A172 (cell line): ENCODE measurements at places on chromosomes 12 and 14. TPM values are rescaled to one million over a fixed set of nuclear protein-coding genes. Genes with fewer than 3 reads are reported as not detected.
A peak's percentile ranks its signal among the peaks of the same experiment; 100 is the strongest.

The LRRC10 gene
- total RNA-seq = not detected in 2 replicates

The ASIC1 gene
- total RNA-seq = 1.6 and 3.3 TPM in 2 replicates

The ACSM4 gene
- total RNA-seq = not detected in 2 replicates

The ABCB9 gene
- total RNA-seq = 15.0 and 15.8 TPM in 2 replicates

The ENDOU gene
- total RNA-seq = not detected in 2 replicates

The GPR65 gene
- total RNA-seq = not detected in 2 replicates

The TAS2R13 gene
- 0.36 TPM in 1 of 2 replicates, not detected in the other for total RNA-seq

The MEG3 gene
- not detected in 2 replicates for total RNA-seq

The MSI1 gene
- 0.57 and 1.6 TPM in 2 replicates for total RNA-seq

The CPM gene
- 0.24 TPM in 1 of 2 replicates, not detected in the other for total RNA-seq

The COCH gene
- 4.1 and 4.8 TPM in 2 replicates for total RNA-seq

The KLRB1 gene
- not detected in 2 replicates for total RNA-seq

- no peak for DNase-seq
Observed at GRCh38 chr12:109753054-109753401, 39.4 kb downstream of the FAM222A start.

GRCh38 chr12:91577586-91578539 is 395.2 kb upstream of the DCN start:
- peak; percentile 21 for DNase-seq

- peak; percentile 51 for DNase-seq
Observed at GRCh38 chr12:13362260-13362841, 165.8 kb downstream of the EMP1 start.

DNA sequence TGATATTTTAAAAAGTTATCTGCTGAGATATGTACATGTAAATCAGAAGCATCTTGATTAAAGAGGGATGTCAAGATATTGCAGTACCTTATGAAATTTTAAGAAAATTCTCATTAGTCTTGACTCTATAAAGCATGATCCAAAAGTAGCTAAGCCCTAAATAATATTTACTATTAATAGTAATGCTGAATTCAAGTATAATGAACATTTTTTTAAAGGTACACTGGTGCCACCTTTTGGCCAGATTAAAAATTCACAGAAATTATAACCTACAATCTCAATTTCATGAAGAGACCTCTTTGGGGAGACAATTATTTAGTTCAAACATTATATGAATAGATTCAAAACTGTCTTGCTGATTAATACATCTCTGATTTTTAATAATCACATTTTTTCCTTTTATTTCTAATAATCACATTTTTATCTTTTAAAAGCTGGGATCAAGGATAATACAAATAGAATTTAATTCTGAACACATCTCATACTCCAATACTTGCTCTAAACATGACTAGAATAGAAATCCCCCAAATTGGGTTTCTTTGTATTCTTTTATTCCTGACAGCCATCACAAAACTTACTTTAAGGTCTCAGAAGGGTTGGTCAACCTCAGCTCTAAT is 13.4 kb downstream of the AKAP5 start:
- peak; percentile 12 for DNase-seq

GRCh38 chr14:102496958-102497744 is 12.4 kb downstream of the ANKRD9 start:
- no peak for DNase-seq

DNA sequence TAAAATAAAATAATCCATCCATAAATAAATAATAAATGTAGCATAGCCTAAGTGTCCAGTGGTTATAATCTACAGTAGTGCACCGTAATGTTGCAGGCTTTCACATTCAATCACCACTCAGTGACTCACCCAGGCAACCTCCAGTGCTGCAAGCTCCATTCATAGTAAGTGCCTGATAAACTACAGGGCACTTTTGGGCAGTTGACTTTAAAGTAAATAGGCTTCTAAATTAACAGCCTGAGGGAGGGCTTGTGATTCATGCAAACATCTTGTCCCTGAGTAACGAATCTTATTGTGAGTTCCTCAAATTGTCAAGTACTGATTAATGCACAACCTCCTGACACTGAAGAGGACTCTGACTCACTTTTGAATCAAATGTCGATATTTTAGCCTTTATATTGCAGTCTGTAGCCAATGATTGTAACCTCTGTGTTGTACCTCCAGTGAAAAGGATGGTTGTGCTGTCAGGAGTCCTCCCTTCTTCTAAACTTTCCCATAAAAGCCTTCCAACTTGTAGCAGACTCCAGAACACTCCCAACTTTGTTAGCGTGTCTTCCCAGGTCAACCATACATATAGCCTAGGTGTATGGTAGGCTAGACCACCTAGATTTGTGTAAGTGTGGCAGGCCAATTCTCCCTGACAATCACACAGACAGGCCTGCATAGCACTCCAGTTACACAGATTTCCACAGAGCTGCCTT is 55.0 kb upstream of the BICD1 start:
- peak; percentile 93 for DNase-seq

- DNase-seq = no peak
Observed at GRCh38 chr12:65754744-65755595, 69.3 kb upstream of the HMGA2 start.

- DNase-seq = no peak
Observed at GRCh38 chr12:102696045-102696444, 215.7 kb upstream of the IGF1 start.

- DNase-seq = no peak
Observed at GRCh38 chr14:90412058-90412457, 15.2 kb downstream of the CALM1 start.

GRCh38 chr12:98259693-98260092 is 255.7 kb upstream of the TMPO start:
- no peak for DNase-seq

DNA sequence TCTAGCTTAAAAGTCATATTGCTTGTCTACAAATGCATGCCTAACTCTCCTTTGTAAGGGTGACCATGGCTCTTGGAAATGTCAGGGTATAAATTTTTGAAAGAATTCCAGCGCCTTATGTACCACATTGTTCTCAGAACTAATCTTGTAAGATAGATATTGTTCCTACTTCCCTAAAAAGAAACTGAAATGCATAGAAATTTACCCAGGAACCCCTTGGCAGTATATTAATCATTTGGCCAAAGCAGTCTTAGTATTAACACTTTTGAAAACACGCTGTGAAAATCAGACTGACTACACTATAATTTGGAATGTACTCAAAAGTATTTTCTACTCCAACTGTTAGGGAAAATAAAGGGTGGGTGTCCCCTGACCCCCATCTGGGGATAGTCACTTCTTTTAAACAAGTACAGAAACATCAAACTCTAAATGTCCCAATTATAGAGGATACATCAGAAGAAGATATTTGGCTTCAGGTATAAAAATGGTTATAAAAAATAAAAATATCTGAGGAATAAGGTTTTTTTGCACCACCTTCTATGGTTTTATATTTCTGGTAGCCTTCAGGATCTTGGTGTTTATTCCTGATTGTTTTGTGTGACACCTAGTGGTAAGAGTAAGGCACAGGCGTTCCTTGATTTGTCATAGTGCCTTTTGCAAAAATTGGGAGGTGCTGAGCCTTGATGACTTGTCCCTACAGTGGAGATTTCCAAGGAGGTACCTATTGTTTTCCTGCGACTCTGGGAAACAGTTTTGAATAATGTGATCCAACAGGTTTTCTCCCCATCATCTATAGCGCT is 2.2 kb upstream of the NFKBIA start:
- DNase-seq = peak; percentile 49

GRCh38 chr12:53739214-53740129 is 12.2 kb upstream of the CALCOCO1 start:
- DNase-seq = no peak

DNA sequence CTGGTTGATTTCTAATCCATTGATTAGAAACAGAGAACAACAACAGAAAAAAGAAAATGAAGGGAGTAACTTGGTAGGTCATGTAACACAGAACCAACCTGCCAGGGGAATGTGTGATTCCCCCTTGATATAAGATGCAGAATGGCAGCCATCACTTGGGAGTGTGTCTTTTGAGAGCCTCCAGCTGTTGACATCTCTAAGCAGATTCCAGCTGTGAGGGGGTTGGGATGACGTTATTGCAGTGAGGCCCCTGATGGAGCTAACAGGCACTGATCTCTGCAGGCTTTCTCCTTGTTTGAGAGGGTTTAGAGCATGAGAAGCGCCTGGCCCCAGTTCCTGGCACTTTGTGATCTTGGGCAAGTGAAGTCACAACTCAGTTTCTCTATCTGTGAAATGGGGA is 124.9 kb downstream of the PELI2 start:
- no peak for DNase-seq

DNA sequence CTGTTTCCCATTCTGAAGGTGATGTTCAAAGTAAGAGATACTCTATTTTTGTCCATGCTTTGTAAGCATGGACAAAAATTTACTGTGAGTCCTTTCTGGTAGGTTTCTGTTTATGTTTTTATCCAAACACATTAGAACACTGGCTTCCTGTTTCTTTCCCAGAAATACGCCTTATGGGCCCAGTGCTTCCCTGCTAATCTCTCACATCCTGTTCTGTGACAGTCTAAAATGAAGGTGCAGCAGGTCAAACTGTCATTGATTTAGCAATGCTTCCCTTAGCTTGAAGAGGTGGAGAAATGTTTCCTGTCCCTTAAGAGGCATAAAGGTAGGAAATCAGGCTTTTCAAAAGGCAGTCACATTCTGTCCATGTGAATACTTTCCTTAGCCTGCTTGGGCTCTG is 305.6 kb downstream of the RPS29 start:
- no peak for DNase-seq

GRCh38 chr14:104883681-104884361 is 18.8 kb downstream of the CEP170B start:
- no peak for DNase-seq

DNA sequence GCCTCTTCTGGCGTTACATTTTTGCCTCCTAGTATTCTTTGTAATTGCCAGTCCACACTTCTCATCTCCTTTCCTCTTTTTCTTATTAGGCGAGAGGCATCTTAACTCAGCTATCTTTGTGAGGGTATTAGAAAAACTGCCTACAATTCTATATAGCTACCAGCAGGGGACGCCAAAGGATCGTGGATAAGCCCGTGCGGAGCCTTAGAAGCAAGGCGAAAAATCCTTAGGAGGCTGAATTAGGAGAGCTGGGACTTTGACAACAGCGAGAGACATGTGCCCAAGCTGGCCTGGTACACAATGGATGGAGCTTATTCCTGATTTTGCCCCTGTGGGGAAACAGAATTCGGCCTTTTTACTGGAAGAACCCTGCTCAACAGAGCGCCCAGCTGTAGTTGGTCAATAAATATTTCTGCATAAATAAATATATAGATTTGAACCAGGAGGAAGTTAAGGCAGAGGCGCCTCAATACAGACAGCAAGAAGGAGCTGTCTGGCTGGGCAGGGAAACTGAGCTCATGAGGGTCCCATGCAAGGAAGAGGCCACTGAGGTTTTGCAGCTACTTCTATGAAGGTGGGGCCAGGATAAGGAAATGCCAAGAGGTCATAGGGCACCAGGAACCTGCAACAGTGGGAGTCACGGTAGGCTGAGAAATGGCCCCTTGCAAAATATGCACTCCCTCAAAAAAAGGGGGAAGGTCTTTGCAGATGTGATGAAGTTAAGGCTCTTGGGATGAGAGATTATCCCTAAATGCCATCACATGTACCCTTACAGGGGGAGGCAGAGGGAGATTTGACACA is 14.6 kb upstream of the RBM19 start:
- DNase-seq = peak; percentile 39

GRCh38 chr14:46344327-46344937 is 307.1 kb downstream of the RPL10L start:
- DNase-seq = peak; percentile 35
